Cardiac fibroblast (primary cell): ENCODE measurements at places on chromosomes 6 and 20.
A peak's percentile ranks its signal among the peaks of the same experiment; 100 is the strongest.

DNA sequence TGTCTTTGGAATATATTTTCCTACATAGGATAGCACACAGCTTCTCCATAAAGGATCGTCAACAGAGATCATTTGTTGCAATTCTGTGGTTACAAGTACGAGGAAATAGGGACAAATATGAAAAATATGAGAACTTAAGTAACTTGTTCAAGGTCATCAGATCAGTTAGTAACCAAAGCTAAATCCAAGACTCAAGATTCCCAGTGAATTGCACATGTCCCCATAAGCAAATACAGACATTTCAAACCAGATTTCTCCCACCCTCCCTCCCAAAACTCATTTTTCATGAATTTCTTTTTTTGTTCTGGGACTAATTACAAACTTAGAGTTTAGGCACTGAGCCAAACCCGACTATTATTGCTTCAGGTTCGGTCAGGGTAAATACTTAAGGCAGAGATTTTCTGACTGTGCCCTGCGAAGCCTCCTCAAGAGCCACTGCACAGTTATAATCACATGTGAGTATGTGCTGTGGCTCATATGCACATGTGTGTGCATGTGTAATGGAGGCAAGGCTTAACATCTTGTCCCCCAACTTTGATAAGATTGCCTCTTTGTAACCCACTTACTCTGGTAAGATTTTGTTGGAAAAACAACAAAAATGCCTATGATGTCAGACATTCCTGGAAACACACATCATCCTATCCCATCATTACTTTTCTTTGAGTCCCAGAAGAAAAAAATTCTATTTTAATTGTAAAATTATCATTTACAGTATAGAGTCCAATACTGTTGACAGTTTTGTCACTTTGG is 216.2 kb downstream of the CD83 start:
- peak; percentile 49 for DNase-seq

DNA sequence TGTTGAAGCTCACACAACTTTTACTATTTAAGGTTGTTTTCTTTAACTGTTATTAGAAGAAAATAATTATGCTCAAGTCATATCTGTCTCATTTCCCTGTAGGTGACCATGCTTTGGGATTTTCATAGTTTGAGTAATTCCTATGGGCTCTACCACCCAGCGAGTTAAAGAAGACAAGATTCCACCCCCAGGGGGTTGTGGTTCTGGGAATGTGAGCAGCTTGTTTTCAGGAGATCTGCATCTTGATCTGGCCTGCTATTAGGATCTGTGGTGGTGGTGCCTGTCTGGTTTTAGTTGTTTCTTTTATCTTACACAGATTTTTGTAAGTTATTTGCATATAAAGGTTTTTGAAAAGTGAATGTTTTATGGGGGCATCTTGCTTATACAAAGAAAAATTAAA is 20.2 kb upstream of the REV3L start:
- DNase-seq = no peak

DNA sequence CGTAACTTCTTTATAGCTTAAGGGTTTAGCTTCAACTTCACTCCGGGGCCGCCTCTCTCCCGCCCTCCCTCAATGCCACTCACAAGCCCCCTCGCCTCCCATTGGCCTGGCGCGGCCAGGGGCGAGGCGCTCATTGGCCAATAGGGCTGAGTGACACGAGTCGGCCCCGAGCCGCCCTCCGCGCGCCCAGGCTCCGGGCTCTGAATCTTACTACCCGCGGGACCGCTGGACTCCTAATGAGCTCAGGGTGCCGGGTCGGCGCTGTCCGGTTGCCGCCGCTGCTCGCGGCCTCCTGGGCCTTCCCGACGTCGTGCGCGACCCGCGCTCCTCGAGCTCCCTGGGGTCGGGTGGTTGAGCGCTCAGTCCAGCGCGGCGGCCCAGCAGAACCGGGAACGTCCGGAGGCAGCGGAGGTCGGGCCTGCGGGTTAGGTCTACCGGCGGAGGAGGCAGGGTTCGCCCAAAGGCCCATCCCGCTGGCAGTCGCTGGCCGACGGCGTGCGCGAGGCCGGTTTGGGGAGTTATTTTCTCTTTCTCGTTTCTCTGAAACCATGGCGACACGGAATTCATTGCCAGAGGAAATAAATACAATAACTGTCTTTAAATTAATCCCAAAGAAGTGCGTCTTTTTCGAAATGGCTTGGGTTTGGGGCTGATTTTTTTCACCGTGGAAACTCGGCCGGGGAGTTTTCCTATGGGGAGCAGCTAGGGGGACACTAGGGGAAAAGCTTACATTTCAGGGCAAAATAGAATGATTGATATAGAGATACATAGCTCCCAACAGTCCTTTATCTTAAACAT is at the start of gene SIM1:
SIM1 (minus strand) TSS at position 19 of the 798 bp plus-strand sequence. CDS start 1,453 bp downstream, outside the sequence.
- DNase-seq = peak; percentile 69

DNA sequence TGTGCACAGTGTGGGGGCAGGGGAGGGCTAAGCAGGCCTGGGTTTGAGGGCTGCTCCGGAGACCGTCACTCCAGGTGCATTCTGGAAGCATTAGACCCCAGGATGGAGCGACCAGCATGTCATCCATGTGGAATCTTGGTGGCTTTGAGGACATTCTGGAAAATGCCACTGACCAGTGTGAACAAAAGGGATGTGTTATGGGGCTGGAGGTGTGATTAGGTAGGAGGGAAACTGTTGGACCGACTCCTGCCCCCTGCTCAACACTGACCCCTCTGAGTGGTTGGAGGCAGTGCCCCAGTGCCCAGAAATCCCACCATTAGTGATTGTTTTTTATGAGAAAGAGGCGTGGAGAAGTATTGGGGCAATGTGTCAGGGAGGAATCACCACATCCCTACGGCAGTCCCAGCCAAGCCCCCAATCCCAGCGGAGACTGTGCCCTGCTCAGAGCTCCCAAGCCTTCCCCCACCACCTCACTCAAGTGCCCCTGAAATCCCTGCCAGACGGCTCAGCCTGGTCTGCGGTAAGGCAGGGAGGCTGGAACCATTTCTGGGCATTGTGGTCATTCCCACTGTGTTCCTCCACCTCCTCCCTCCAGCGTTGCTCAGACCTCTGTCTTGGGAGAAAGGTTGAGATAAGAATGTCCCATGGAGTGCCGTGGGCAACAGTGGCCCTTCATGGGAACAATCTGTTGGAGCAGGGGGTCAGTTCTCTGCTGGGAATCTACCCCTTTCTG is 44.0 kb upstream of the TTPAL start:
- DNase-seq = no peak

DNA sequence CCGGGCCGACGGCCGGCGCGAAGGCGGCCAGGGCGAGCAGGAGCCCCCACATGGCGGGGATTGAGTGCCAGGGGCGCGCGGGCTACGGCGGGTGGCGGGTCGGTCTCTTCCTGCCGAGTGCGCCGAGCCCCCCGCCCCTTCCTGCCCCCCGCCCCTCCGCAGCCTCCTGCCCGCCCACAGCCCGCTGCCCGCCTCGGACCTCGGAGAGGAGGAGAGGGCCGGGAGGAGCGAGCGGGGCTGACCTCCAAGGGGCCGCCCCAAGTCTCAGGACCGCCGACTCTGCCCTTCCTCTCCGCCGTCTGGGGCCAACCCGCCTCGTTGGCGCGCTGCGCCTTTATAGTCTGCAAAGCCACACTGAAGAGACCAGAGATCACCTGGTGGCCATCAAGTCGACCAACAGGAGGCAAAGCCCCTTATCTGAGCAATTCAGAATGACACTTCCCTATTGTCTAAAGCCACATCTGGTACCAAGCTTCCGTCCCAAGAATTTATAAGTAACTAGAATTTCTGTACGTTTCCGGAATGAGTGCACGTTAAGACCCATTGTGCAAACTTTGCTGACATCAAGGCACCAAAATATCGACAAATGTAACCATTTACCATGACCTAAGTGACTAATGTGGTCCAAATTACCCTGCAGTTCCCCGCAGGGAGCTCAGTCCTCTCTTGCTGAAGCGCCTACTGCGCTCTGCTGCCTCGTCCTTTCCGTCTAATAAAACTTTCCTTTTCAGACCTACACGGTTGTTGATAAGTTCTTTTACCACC is at the start of gene CPXM1:
CPXM1 (minus strand) TSS at position 107 of the 765 bp plus-strand sequence; CDS start at position 52, 55 bp downstream.
- DNase-seq = no peak

DNA sequence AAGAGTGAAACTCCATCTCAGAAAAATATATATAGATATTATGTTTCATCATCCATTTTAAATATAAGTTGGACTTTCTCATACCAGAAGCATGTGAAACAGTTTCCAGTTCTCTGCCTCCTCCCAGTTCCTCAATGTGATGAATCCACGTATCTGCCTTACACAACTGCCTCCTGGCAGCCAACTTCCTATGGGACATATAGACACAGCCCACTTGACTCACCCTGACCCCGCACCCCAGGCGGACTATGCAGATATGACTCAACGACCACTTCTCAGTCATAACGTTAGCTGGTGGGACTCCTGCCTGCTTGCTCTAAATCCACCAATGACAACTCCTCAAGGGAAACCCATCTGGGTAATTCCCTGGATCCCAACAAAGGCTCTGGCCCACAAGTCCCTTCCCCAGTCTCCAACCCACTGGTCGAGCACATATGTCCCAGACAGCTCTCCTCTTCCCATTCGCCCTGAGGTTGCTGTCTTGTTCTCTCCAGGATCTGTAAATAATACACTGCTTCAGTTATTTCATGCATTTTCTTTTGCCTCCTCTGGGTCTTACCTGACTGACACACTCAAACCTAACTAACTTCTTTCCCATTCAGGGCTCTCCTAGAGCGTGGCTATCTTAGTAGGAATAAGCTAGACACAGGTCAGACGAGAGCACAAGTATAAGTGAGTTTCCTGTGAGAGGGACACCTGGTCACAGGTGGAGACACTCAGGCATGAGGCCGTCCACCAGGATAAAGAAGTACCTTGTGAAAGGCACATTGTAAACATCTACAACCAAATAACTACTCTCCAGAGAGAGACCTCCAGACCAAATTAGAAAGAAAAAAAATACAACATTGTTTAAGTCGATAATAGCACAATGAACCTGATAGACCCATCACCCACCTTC is 548.5 kb downstream of the CD83 start:
- peak; percentile 99 for DNase-seq

DNA sequence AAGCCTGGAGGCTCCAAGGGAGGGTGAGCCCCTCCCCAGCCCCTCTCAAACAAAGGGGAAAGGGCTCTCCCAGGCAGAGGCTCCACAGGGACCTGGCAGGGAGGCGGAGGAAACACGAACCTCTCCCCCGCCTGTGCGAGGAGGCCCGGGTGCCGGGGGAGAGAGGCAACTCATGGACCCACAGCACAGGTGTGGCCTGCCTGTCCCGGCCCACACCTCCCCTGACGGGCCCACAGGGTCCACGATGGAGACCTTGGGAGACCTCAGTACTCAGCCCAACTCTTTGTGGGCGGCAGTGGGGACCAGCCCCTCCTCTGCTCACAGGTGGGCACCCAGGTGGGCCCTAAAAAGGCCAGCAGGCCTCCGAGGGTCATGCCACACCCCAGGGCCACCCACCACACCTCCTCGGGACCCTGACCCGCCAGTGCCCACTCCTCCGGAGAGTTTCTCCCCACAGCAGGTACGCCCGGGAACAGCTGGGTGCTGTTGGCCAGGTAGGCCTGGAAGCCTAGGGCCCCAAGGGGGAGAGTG is 12.2 kb downstream of the LAMA5 start:
- no peak for DNase-seq
